ENCODE measurements at places on chromosomes 16 and 17.

DNA sequence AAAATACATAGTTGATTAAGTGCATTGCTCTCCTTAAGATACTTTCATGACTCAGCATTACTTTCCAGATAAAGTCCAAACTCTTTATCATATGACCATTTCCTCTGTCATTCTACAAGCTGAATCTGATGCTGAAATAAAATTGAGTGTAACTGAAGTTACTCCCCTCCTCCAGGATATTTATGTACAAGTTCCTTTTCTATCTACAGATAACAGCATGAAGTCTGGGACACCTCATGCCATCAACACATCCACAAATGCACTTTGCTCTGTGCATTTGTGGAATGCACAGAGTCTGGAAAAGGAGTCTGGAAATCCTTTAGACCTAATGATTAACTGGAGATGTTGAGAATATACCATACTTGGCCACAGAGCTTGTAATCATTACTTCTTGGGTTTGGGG is 60.5 kb downstream of the ACSM2B start:
- DNase-seq, result no peak

GRCh38 chr17:47785538-47786123 is 36.0 kb downstream of the OSBPL7 start:
- no peak for DNase-seq

GRCh38 chr16:29726845-29727377 is 18.9 kb downstream of the C16orf54 start:
- no peak for DNase-seq

GRCh38 chr16:15672514-15673167 is 22.6 kb downstream of the NDE1 start:
- no peak for DNase-seq

DNA sequence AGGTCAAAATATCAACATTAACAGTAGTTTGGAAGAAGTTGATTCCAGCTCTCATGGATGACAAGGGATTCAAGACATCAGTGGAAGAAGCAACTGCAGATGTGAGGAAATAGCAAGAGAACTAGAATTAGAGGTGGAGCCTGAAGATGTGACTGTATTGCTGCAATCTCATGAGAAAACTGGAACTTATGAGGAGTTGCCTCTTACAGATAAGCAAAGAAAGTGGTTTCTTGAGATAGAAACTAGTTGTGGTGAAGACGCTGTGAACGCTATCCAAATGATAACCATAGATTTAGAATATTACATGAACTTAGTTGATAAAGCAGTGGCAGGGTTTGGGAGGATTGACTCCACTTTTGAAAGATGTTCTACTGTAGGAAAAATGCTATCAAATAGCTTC is 67.8 kb downstream of the GOSR1 start:
- DNase-seq, result no peak

DNA sequence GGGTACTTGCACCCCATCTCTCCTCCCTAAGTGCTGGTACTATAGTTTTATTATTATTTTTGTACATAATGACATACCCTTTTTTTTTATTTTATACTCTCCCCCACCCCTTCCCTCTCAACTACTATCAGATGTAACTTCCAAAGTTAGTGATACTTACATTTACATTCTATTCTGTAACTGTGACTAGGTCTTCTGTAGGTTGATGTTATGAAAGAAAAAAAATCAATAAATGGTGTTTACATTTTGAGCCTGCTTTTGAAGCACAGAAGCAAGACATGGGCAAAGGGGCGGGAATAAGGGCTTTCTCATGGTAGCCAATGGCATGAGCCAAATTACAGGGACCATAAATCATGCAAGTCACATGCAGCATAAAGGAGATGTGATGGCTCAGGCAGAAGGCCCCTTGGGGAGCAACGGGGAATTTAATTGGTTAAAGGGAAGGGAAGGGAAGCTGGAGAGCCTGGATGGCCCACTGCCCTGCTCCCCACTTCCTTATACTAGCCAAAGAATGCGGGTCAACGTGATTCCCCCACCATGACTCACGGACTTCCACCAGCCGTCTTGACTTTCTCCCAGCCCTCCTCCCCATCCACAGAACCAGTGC is 2.4 kb upstream of the ACSF2 start:
- DNase-seq, result no peak

DNA sequence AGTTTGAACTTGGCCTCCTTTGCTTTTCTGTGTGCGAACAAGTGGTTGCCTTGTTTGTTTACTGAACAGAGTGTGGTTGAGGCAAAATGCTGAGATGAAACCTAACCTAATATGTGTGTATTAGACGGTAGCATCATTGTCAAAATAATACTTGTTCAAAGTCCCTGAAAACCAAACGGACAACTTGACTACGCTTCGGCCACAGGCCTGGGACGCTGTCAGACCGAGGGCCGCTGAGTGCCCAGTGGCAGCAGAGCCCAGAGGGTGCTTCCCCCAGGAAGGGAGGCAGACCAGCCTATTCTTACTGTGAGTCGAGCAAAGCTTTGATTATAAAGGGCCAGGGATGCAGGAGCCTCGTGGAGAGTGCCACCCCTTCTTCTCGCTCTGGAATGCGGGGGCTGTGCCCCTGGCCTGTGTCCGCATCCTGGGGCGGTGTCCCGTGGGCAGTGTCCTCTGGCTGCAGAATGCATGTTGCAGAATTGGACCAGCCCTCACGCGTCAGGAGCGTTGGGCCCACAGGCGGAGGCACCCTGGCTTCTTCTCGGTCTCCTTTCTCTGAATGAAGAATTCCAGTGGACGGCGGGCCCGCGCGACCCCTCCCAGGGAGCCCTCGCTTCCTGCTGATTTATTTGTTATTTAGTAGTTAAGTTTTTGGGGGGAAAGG is 5.2 kb downstream of the ACSF3 start:
- DNase-seq, result no peak

- DNase-seq, result no peak
Measured at GRCh38 chr17:66654106-66654740, 180.7 kb upstream of the CACNG5 start.

GRCh38 chr16:75376475-75377161 is 56.7 kb downstream of the CFDP1 start:
- no peak for DNase-seq
